Lower lobe of right lung (tissue), 2 donors: ENCODE measurements at places on chromosomes 4 and X. TPM values are rescaled to one million over a fixed set of nuclear protein-coding genes. Genes with fewer than 3 reads are reported as not detected.

DNA sequence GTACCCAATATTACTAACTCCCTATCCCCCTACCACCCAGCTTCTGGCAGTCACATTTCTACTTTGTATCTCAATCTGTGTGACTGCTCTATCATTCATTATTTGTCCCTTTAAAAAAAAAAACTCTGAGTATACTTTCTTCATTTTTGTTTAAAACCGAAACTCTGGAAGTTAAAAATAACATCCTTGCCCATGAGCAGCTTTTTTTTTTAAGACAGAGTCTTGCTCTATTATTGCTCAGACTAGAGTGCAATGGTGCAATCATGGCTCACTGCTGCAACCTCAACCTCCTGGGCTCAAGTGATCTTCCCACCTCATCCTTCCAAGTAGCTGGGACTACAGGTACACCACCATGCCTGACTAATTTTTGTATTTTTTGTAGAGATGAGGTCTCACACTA lies 15.8 kb downstream of the UBE2K start:
- peaks cover 18% of the 10 kb centered on the region for H3K4me1 ChIP-seq
- H3K27me3 ChIP-seq: no peaks in the 10 kb centered on the region

The GAGE12J gene
- total RNA-seq: not detected

DNA sequence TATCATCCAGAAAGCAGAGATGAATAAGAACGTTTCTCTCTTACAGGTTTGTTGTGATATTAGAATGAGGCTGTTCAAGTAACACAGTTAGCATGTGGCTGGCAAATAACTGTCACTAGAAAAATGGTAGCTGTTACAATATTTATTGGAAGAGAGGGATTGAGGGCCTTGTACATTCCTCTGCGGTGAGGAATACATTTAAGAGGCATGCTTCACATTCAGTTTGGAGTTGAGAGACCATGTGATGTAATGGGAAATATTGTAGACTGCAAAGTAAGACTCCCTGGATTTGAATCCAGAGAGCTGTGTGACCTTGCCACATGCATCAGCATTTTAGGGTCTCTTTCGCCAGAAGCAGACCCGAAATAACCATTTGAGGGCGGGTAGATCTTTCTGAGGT lies 104.8 kb upstream of the KIT start:
- no peak for DNase-seq
- peaks cover 8% of the 10 kb centered on the region for H3K4me1 ChIP-seq
- no peaks in the 10 kb centered on the region for H3K36me3 ChIP-seq
- H3K27me3 ChIP-seq: no peaks in the 10 kb centered on the region

GRCh38 chr4:125445525-125445924 lies 130.8 kb downstream of the FAT4 start:
- no peak overlapping the region for H3K27ac ChIP-seq
- H3K4me3 ChIP-seq: no peak overlapping the region
- peaks cover 8% of the 10 kb centered on the region for H3K36me3 ChIP-seq
- no peaks in the 10 kb centered on the region for H3K4me1 ChIP-seq
- no peaks in the 10 kb centered on the region for H3K27me3 ChIP-seq
- no peak for DNase-seq

- DNase-seq: no peak
- no peak overlapping the region for H3K4me3 ChIP-seq
- no peaks in the 10 kb centered on the region for H3K4me1 ChIP-seq
- no peaks in the 10 kb centered on the region for H3K36me3 ChIP-seq
These were observed 33.6 kb upstream of the PDGFC start for GRCh38 chr4:157005193-157005592.

The ARHGAP6 gene
- total RNA-seq: 16.7 TPM

The ADH1B gene
- 644 TPM for total RNA-seq

The SUPT20HL2 gene
- not detected for total RNA-seq

DNA sequence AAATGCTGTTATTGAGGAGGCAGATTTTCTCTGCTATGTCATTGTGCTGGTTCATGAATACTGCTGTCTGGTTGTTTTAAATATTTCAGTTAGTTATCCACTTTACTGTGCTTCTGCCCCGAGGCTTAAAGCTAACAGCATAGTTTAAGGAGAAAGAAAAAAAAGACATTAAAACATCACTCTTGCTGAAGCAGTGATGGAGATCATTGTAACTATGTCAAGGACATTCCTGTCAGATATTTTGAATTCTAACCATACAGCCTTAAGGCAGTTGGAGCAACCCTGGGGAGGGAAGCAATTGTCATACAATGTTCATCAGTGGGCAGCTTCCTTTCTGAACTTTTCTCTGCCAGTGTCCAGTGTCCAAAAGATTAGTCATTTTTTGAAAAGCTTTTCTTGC lies 199.0 kb upstream of the DDX53 start:
- no peaks in the 10 kb centered on the region for H3K36me3 ChIP-seq
- DNase-seq: no peak

GRCh38 chr4:140343303-140343702 lies 30.1 kb upstream of the SCOC start:
- peaks cover 7% of the 10 kb centered on the region for H3K4me1 ChIP-seq
- no peaks in the 10 kb centered on the region for H3K36me3 ChIP-seq
- DNase-seq: peak; percentile 77
- no peaks in the 10 kb centered on the region for H3K27me3 ChIP-seq
- H3K27ac ChIP-seq: no peak overlapping the region
- H3K4me3 ChIP-seq: no peak overlapping the region

- no peak for DNase-seq
- H3K4me1 ChIP-seq: no peaks in the 10 kb centered on the region
- no peak overlapping the region for H3K27ac ChIP-seq
- no peaks in the 10 kb centered on the region for H3K27me3 ChIP-seq
- H3K4me3 ChIP-seq: no peak overlapping the region
These were observed 115.0 kb downstream of the PJA1 start for GRCh38 chrX:69050051-69050765.

DNA sequence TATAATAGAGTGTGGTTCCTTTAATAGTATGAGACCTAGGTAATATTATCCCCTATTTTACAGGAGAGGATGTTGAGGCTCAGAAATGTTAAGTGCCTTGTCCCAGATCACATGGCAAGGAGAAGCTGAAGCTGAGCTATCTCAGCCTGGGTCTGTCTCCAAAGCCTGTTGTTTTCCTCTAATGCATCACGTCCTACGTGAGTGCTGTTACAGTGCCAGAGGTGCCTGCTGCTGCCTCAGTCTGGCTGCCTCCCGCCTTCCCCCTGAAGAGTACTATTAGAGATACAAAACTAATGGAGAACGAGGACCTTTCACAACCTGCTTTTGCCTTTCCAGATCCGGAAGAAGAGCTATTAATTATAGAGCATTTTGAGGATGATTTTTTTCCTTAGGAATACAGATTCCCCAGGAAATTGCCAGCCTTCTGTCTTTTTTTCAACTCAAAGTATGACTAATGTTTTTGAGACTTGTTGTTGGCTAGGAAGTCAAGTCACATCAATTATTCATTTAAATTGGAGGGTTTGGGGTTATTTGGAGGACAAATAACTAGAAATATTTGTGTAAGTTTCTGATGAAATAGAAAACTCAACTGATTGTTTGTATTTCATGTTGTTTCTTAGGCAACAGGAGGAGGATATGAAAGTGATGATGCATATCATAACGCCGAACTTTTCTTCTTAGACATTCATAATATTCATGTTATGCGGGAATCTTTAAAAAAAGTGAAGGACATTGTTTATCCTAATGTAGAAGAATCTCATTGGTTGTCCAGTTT lies 43.9 kb upstream of the MTMR1 start:
- H3K27me3 ChIP-seq: no peaks in the 10 kb centered on the region
- H3K4me1 ChIP-seq: no peaks in the 10 kb centered on the region
- H3K27ac ChIP-seq: peak overlapping the region; percentile 24
- H3K36me3 ChIP-seq: peaks cover 36% of the 10 kb centered on the region

DNA sequence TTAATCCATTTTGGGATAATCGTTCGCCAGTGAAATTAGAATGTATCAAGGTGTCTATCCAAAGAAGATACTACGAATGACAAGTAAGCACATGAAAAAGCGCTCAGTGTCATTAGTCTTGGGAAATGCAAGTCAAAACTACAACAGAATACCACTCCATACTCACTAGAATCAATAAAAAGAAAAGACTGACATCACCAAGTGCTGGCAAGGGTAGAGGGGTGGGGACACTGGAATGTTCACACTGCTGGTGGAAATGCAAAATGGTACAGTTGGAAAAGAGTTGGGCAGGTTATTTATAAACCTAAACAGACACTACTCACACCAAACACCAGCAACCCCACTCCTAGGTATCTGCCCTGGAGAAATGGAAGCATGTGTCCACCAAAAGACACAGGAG lies 11.2 kb downstream of the WDR1 start:
- H3K27ac ChIP-seq: peak overlapping the region; percentile 67
- H3K27me3 ChIP-seq: no peaks in the 10 kb centered on the region
- DNase-seq: no peak
- no peak overlapping the region for H3K4me3 ChIP-seq
- H3K36me3 ChIP-seq: peaks cover 59% of the 10 kb centered on the region

GRCh38 chr4:168877511-168878491 lies 132.3 kb downstream of the CBR4 start:
- peak overlapping the region; percentile 53 for H3K4me3 ChIP-seq
- peaks cover 45% of the 10 kb centered on the region for H3K4me1 ChIP-seq
- H3K27ac ChIP-seq: peak overlapping the region; percentile 80
- peak; percentile 77 for DNase-seq
- peaks cover 7% of the 10 kb centered on the region for H3K36me3 ChIP-seq

DNA sequence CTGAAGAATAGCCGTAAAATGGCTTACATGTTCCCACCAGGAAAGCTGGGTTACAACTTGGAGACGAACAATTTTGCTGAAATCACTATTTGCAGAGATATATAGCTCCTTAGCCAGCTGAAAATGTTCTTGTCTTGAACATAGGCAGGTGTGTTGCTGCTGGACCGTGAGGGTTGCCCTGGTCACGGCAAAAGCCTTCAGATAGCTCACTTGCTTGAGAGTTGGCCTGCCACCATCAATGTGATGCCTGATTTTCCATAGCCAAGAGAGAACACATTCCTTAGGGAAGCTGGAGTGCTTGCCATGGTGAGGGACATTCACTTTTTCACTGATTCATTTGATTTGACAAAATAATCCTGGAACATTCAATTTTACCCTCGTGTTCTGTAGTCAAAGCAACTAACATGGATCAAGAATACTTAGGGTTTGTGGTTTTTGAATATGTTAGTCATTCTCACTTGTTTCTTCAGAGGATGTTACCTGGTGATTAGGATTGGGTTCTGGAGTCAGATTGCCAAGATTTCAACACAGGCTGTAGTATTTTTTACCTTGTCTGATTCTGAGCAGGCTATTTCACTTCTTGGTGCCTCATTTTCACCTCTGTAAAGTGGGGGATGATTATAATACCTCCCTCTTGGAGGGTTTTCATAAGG lies 536.9 kb downstream of the RAPGEF2 start:
- no peak for DNase-seq
- no peaks in the 10 kb centered on the region for H3K36me3 ChIP-seq
- no peak overlapping the region for H3K27ac ChIP-seq
- no peak overlapping the region for H3K4me3 ChIP-seq

- no peaks in the 10 kb centered on the region for H3K36me3 ChIP-seq
- no peaks in the 10 kb centered on the region for H3K4me1 ChIP-seq
- H3K4me3 ChIP-seq: no peak overlapping the region
- DNase-seq: no peak
These were observed 48.3 kb upstream of the NOCT start for GRCh38 chr4:138967313-138967712.

GRCh38 chr4:75639124-75639695 lies 8.9 kb upstream of the CDKL2 start:
- no peaks in the 10 kb centered on the region for H3K27me3 ChIP-seq
- DNase-seq: peak; percentile 65
- H3K36me3 ChIP-seq: peaks cover 11% of the 10 kb centered on the region
- H3K27ac ChIP-seq: no peak overlapping the region
- H3K4me3 ChIP-seq: no peak overlapping the region
- peaks cover 10% of the 10 kb centered on the region for H3K4me1 ChIP-seq

- no peak for DNase-seq
- H3K27ac ChIP-seq: no peak overlapping the region
- no peak overlapping the region for H3K4me3 ChIP-seq
- H3K27me3 ChIP-seq: no peaks in the 10 kb centered on the region
These were observed 179.5 kb downstream of the GABRB1 start for GRCh38 chr4:47210828-47211227.

The NWD2 gene
- not detected for total RNA-seq

DNA sequence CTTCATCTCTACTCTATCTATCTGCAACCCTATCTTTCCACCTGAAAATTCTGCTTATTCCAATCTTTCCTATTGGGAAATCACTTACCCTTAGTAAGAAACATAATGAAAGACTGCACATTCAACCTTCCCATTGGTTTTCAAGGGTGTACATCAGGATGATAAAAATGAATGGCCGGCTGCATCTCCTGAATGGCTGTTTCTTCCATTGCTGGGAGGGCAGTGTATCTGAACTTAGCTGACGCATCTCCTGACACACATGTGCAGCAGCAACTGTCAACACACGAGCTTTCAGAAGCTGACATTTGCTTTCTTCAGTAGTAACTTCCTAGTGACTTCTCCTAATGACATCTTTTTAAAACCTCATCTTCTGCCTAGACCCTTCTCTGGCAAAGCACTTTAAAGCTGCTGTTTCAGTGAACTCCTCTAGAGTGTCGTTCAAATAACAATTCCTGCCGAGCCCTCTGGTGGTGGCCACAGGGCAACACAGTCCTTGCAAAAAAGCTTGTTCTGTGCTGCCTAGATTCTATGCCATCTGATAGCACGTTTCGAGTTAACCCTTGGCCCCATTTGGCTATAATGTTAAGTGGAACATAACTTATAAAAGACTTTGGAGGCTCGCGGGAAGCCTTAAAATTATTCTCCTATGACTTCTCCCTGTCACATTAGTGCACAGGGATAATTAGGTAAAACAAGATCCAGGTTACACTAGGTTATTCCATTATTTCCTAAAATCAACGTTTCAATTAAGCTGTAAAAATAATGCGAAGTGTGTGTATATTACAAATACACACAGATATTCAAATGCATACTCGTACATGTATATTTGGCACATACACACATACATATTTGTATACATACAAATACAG lies 2340.7 kb downstream of the PCDH7 start:
- H3K36me3 ChIP-seq: no peaks in the 10 kb centered on the region
- H3K27me3 ChIP-seq: no peaks in the 10 kb centered on the region
- peaks cover 4% of the 10 kb centered on the region for H3K4me1 ChIP-seq
- no peak for DNase-seq
- H3K4me3 ChIP-seq: no peak overlapping the region

- no peak for DNase-seq
- no peaks in the 10 kb centered on the region for H3K36me3 ChIP-seq
- no peak overlapping the region for H3K4me3 ChIP-seq
- no peak overlapping the region for H3K27ac ChIP-seq
These were observed 168.4 kb upstream of the AMOT start for GRCh38 chrX:113009029-113009428.

DNA sequence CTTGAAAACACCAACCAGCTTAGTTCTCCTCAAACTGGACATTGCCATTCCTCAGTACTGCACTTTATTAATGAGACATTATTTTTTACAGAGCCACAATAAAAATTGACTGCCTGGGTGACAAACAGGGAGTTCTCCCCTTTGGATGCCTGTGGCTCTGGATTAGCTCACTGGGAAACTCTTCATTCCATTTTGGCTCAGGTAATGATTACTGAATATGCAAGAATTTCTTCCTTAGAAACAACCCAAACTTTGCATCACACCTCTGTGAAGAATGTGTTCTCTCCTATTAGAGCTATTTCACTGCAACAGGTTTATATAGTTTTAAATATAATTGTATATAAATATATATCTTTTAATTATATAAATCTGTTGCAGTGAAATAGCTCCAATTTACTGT lies 2065.8 kb downstream of the ARAP2 start:
- no peak overlapping the region for H3K4me3 ChIP-seq
- no peaks in the 10 kb centered on the region for H3K4me1 ChIP-seq
- H3K27ac ChIP-seq: no peak overlapping the region
- H3K36me3 ChIP-seq: no peaks in the 10 kb centered on the region
- DNase-seq: no peak
- no peaks in the 10 kb centered on the region for H3K27me3 ChIP-seq

The IL15 gene
- 9.7 TPM for total RNA-seq

The NAP1L3 gene
- total RNA-seq: 0.95 TPM
